Stimulated activated CD4-positive, alpha-beta T cell treated with anti-CD3 and anti-CD28 coated beads, Interleukin-4, amount 100 ng/mL, for 4 hours (primary cell): ENCODE measurements at places on chromosomes 5 and 9.

GRCh38 chr5:142684508-142685041 lies 1.3 kb downstream of the FGF1 start:
- DNase-seq: no peak

DNA sequence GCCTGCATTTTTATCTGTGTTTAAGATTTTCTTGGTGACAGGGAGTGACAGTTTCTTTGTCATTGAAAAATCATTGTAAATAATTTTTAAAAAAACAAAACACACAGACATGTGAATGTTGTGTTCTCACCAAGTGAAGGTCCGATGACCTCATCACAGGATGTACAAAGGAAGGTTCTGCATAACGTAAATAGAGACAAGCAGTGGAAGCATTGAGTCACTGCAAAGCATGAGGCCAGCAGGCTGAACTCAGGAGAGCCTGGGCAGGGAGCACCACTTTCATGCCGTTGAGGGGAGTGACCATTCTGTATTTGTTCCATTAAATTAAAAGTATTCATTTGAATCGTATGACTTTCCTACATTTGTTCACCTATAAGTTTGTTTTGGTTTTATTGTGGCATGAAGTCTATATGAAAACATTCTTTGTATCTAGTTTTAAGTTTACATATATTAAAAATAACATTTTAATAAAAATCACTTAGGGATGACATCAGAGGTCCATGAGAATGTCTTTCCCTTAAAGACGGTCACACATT lies 70.4 kb upstream of the TLE1 start:
- no peak for DNase-seq

DNA sequence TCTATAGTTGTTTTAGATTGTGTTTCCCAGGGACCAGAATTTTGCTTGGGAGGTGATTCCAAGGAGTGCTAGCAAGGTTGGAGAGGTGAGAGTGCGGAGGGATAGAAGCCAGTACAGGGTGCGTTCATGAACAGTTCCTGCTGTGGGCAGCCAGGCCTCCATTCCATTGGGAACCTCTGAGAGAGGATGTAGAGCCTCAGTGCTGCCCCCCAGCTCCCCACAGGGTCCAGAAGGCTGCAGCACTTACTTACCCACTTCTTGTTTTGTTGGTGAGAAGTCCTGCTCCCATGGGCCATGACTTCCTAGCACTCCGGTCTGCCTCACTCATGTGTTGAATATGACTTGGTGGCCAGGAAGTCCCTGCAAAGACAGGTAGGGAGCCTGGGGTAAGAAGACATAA lies 128.2 kb upstream of the GAS1 start:
- DNase-seq: no peak

DNA sequence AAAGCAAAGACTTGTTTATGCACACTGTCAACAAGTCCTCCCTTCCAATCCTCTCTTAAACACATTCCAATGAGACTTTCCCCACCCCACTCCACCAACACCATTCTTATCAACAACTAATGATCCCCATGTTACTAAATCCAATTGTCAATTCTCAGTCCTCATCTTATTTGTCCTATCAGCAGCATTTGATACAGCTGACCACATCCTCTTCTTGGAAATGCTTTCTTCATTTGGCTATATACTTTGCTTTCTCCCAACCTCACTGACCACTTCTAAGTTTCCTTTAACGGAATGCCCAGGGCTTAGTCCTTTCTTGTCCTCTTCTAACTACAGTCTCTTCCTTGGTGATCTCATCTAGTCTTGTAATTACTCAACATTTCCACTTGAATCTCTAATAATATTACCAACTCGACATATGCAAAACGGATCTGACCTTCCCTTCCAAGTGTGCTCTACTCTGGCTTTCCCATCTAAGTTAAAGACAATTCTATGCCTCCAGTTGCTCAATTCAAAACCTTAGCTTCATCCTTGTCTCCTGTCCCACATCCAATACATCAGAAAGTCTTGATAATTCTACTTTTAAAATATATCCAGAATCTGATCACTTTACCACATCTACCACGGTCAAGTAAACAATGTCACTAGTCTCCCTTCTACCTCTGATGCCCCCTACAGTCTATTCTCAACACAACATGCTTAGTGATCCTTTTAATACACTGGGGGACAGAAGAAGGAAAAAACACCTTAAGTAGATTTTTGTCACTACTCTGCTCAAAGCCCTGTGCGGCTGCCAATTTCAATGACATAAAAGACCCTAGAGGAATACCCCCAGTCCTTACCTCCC lies 25.5 kb downstream of the AGTPBP1 start:
- no peak for DNase-seq

DNA sequence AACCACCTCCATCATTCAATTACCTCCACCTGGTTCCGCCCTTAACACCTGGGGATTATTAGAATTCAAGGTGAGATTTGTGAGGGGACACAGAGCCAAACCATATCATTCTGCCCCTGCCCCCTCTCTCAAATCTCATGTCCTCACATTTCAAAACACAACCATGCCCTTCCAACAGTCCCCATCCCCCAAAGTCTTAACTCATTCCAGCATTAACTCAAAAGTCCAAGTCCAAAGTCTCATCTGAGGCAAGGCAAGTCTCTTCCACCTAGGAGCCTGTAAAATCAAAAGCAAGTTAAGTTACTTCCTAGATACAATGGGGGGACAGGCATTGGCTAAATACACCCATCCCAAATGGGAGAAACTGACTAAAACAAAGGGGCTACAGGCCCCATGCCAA lies 18.8 kb downstream of the PSIP1 start:
- DNase-seq: no peak

DNA sequence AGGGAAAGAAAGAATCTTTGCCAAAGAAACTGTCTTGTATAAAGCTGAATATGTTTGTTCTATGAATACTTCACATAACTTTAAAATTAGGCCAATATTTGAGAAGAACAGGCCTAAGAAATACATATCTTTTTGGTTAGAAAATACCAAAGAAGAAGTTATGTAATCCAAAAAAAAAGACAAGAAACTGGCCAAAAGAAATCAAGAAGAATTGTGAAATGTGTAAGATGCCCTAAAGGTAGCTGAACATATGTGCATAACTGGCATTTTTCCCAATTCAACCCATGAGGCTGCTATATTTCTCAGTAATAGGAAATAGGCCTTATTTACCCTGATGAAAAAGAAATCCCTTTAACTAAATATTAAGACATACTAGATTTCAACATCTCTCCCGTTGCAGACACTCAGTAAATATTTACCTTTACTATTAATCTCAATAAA lies 290.0 kb downstream of the CETN3 start:
- no peak for DNase-seq

DNA sequence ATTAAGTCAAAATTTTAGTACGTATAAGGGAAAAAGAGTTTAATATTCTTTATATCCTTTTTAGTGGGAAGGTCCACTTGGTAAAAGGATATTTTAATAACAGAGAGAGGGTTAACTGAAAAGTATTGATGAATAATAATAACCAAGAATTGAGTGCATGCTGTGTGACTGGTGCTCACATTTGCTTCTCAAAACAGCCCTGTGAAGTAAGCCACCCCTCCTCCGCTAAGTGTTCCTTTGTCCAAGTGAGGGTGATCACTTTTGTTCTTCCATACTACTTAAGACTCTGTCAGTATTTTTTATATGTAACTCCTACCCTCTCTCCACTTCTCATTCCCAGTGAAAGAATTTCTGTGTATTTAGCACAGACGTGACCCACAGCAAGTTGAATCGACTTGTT lies 51.5 kb downstream of the SLC44A1 start:
- DNase-seq: no peak

GRCh38 chr5:134153657-134154056 lies 23.1 kb downstream of the SKP1 start:
- no peak for DNase-seq

DNA sequence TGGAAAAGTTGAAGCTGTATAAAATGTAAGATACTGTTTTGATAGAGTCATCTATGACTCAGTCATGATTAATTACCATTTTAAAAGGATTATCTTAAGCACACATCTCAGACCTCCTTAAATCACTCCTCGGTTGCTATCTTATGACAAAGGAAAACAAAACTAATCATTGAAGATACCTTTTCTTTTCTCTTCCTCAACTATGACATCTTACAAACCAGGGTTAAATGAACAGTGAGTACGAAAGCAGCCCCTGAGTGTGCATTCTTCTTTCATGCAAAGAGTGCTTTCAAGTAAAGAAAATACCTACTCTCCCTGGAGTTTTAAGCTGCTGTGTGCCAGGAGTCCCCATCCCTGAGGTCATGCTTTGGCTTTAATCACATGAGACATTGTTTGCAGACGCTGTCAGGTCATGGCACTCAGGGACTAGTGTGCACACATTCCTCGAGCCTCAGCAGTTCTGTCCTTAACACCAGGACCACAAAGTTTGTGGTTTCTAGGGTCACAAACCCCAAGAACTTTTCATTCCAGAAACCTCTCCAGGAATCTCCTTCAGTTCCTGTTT lies 86.7 kb upstream of the ICE1 start:
- DNase-seq: no peak

- no peak for DNase-seq
Measured at GRCh38 chr5:74801197-74801596, 34.1 kb downstream of the NSA2 start.

- DNase-seq: no peak
Measured at GRCh38 chr5:42581845-42582244, 158.6 kb downstream of the GHR start.

DNA sequence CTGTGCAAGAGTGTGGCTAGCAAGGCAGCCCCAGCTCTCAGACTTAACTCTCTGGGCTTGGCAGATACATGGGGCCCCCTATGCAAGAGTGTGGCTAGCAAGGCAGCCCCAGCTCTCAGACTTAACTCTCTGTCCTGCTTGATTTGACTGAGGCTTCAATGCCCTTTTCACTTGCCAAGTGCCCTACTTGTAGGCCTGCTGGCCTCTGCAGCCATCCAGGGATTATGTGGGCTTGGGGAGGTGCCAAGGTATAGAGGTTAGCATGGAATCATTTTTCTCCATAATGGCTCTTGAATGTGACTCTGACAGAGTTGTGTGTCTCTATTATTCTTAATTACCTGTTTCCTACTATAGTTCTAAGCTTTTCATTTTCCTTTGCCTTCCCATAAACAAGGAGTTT lies 115.5 kb upstream of the RUSC2 start:
- no peak for DNase-seq

GRCh38 chr5:137036640-137037039 lies 462.5 kb downstream of the SPOCK1 start:
- no peak for DNase-seq

- DNase-seq: no peak
Measured at GRCh38 chr5:65873181-65873750, 53.1 kb upstream of the ERBIN start.

- no peak for DNase-seq
Measured at GRCh38 chr5:2453781-2454180, 297.7 kb downstream of the IRX2 start.

- no peak for DNase-seq
Measured at GRCh38 chr5:97508864-97509263, 325.8 kb upstream of the RIOK2 start.

GRCh38 chr9:113741886-113742854 lies 133.9 kb upstream of the ZNF618 start:
- no peak for DNase-seq

GRCh38 chr9:3751125-3751758 lies 225.4 kb upstream of the RFX3 start:
- no peak for DNase-seq

GRCh38 chr9:122106576-122106975 lies 13.5 kb upstream of the TTLL11 start:
- no peak for DNase-seq

DNA sequence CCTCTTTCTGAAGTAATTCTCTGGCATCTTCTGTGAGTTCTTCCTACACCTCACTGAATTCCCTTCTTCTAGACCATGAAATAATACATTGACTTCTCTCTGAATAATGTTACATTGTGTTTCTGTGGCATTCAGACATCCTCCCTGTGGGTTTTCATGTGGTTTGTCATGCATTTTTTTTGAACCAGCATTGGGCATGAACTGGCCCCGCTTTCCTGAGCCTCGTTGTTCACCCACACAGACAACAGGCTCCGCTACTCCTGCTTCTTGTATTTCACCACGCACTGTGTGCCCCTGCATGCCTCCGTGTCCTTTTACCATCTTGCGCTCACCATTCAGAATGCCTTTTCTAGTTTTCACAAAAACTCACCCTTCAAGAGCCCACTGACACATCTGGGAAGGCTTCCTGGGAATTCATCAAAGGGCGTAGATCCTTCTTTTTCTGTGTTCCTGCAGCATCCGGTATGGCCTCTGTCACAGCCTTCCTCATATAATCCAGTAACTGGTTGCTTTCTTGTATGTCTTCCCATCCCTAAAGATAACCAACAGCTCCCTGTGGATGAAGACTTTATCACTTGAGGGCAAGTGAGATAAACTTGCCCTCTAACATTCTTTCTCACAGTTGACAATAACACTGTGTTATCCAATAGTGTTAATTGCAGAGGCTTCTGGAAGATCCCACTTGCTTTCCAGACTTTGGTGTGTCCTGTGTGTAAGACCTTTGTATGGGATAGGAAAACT lies 51.5 kb upstream of the ADAMTSL1 start:
- DNase-seq: no peak

- DNase-seq: no peak
Measured at GRCh38 chr9:18331808-18332209, 142.1 kb upstream of the ADAMTSL1 start.

DNA sequence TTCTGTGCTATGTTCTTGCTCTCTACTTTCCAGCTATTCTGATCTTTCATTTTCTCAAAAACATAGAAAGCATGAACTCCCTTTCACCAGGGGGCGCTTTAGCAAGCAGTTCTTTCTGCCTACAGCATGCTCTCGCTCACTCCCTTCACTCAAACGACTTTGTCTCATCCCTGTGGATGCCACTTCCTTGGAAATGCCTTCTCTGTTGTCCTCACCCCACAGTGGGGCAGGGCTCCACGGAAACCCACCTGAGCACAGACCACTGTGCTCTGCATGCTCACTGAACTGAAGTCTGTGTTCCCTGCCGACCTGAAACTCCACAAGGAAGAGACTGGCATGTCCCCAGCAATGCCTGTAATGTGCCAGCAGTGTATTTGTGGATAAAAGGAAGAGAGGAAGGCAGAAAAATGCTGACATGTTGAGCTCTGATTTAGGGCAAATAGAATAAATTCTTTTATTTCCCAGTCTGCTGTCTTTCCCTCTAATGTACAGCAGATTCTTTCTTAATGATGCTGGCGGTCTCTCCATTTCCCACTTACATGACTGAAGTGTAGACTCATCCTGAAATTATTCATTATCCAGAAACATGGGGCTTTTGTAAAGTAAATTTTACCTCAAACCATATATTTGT lies 4.9 kb upstream of the ROR2 start:
- DNase-seq: no peak
